Stimulated activated CD4-positive, alpha-beta T cell treated with anti-CD3 and anti-CD28 coated beads, Interleukin-4, amount 100 ng/mL, for 24 hours (primary cell): ENCODE measurements at places on chromosomes 7 and 10.
A peak's percentile ranks its signal among the peaks of the same experiment; 100 is the strongest.

GRCh38 chr10:103732339-103733044 is 122.9 kb downstream of the SH3PXD2A start:
- DNase-seq, result no peak

DNA sequence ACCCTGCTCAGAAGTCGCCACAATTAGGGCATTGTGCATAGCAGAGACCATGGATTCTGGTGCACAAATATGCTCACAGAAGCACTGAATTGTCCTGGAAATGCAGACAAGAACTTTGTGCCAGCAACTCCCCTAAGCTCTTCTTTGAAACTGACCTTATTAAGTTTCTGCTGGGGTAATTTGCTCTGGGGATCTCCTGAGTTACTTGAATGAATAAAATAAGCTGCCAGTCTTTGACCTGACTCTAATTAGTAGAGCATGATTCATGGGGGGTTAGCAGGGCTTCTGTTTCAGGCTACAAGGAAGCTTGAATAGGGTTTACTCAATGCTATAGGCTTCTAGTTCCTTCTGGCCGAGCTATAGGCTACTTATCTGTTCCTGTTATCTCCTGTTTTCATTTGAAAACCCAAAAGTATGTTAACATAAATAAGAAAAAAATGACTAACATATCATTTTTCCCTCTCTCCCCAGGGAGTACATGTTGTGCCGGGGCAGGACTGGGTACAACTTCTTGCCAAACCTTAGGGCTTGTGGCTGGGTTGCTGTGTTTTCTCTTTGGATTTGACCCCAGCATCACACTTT is 169.0 kb upstream of the TMEM229A start:
- no peak for DNase-seq

DNA sequence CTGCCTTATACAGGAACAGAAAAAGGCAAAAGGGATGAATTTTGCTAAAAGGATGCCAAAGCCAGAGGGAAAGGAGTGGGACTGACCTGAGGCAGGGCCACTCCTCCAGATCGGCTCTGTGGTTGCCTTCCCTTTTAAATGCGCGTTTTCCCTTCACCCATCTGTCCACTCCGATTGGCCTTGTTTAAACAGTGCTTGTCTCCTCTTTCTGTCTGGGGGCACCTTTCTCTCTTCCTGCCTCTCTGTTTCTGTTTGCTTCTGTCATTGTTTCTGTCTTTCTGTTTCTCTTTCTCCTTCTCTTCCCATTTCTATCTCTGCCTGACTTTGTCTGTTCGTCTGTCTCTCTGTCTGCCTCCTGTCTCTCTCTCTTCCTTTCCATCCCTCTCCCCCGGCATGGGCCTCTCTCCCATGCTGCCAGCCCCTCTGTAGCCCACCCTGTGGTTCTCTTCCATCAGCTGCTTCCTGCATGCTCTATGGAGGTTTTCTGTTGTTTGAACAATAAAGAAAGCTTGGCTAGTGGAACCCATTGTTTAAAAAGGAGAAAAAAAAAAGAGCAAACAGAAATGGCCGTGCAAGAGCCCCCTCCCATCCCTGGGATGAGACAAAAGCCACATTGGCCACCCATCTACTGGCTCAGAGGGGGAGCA is 29.5 kb upstream of the HSPB1 start:
- no peak for DNase-seq

- DNase-seq, result no peak
Observed at GRCh38 chr10:111104811-111105210, 28.0 kb downstream of the ADRA2A start.

GRCh38 chr10:125591886-125592285 is 91.1 kb downstream of the TEX36 start:
- no peak for DNase-seq

DNA sequence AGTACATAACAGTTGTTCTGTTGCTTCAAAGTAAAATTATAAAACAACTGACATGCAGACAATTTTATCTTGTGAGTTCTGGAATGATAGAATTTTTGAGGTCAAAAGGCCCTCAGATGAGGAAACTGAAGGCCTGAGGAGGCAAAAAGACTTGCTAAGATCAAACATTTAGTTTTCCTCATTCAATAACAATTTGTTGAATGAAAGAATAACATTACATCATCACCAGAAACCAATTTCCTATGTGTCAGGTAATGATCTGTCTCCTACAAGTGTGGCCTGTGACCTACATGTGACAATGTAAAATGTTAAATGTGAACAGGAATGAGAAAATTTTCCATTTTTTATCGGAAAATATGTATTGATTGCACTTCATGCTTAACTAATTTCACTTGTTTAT is 16.6 kb upstream of the ASB4 start:
- DNase-seq, result no peak

DNA sequence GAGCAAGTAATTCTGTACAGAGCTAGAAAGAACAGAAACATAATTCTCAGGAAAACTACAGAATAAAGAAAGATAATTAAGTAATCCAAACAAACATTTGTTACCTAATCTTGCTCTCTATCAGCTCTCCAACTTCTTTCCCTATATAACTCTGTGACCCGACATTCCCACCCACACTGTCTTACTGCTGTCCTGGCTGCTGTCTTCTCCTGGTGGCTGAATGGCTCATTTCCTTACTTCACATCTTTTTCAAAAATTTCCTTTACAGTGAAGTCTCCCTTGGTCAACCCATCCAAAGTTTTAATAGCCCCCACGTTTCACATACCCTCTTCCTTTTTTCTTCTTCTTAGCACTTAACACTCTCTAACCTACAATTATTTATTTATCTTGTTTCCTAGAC is 64.0 kb downstream of the HYCC1 start:
- no peak for DNase-seq

DNA sequence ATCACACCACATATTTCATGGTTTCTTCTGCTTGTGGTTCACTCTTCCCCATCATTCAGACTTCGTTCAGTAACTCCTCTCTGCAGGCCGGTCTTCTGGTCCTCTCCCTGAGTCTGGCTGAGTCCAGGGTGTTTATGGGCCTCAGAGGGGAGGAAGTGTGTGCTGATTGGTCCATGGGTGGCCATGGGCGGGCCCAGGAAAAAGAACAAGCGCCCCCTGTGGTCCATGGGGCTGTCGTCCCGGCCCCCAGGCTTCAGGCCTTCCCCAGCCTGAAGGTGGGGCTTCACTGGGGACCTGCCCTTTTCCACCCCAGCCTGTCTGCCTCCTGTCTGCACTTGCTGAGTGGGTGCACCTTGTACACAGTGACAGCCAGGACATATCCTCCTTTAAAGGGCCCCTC is 123.7 kb downstream of the VIPR2 start:
- no peak for DNase-seq

- DNase-seq, result peak; percentile 27
Observed at GRCh38 chr10:130138479-130138866, 2.3 kb downstream of the GLRX3 start.

DNA sequence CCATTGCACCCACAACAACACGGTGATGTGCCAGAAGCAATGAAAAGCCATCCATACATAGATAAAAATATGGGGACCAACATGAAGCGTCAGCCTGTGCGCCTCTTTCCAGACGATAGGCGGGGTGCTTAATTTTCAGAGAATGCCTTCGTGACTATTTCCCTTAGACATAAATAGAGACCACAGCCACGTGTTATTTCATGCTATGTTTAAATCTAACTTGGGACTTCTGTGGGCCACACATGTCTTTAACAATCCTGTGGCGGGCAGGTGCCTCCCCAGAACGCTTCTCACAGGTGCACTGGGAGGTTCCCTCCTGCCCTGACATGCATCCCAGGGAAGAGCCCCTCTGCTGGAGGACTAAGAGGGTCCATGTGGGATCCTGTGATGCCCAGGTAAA is 259.7 kb downstream of the ADARB2 start:
- DNase-seq, result no peak

DNA sequence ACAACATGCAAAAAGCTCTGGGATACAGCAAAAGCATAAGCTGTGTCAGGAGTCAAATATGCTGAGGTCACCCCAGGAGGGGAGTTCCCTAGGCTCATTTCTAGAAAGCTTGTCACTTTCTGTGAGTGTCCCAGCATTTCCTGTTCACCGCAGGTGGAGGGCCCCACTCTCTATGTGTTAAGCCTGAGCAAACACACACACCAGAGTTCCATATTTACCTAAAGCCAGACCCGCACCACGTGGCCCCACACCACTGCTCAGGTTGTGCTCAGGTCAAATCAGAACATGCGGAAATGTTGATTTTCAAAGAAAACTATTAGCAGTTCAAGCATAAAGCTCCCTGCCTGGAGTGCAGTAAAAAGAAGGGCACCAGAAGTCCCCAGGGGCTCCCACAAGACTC is 259.6 kb upstream of the PPP2R2D start:
- DNase-seq, result no peak

DNA sequence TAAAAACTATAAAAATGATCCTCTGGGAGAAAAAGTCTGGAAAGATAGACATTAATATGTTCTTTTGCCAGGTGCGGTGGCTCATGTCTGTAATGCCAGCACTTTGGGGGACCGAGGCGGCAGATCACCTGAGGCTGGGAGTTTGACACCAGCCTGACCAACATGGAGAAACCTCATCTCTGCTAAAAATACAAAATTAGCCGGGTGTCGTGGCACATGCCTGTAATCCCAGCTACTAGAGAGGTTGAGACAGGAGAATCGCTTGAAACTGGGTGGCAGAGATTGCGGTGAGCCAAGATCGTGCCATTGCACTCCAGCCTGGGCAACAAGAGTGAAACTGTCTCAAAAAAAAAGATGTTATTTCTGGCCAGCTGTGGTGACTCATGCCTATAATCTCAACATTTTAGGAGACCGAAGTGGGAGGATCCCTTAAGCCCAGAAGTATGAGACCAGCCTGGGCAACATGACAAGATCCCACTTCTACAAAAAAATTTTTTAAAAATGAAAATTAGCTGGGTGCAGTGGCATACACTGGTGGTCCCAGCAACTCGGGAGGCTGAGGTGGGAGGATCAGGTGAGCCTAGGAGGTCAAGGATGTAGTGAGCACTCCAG is 101.9 kb upstream of the LRRN3 start:
- DNase-seq, result no peak

- DNase-seq, result no peak
Observed at GRCh38 chr10:91759581-91759986, 38.6 kb upstream of the TNKS2 start.

DNA sequence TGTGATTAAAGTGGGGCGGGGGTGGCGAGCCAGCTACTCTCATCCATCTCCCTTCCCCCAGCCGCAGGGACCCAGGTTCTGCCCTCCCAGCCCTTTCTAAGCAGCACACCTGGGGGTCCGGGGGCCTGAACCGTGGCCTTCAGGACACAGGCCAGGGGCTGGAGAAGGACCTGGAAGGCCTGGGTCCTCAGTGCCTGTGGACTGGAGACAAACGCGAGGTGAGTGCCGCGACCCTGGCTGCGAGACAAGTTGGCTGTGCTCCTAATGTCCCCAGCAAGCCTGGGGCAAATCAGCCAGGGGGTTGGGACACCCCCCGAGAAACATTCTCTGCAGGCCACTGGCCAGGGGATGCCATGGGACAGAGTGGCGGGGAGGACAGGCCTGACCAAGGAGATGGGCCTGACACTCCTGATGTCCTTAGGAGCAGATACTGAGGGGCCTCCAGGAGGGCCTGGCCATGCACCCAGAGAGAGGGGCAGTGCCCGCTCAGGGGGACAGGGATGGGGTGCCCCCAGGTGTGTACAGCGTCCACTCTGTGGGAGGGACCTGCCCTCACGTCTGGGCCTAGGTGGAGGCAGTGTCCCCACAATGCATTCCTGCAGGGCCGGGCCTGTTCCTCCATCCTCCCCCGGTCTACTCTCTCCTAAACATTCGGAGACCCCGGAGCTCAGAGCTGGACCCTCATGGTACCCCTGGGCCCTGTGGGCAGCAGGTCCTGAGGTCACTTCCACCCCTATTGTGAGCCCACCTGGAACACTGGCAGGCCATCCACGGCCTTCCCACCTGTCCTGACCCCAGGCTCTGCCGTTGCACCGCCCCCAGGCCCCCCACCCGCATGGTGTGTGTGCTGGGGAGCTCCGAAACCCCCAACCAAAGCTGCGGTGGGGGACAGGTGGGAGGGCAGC is 13.1 kb downstream of the BRAT1 start:
- DNase-seq, result no peak

DNA sequence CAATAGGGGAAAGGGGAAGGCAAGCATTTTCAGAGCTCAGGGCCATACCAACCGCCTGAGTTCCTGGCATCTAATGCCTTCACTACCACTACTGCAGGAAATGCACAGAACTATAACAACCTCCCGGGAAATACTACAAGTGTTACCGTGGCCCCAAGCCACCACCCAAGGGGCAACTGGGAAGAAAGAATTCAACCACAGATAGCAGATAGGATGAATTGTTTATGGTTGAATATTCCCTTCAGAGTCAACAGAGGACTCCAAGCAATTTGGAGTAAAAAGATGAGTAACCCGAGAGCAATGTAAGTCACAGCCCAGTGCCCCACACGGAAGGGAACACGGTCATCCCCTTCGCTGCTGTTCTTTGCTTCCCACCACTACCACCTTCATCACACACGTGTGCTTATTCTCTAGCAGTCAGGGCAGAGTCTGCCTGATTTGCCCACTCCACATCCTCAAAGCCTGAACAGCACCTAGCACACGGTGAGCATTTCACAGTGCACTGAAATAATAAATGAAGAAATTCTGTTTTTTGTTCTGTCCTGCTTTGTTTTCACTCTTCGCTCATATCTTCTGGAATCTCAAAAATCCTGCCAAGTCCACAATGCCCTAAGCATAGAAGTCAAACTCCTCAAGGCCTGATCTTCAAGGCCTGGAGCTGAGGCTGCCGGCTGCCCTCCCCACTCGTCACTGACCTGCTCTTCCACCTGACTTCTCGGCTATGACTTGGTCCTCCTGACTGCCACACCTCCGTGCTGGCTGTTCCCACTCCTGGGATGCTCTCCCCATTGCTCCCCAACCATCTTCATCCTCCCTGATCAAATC is 221.1 kb downstream of the KCNMA1 start:
- DNase-seq, result no peak

DNA sequence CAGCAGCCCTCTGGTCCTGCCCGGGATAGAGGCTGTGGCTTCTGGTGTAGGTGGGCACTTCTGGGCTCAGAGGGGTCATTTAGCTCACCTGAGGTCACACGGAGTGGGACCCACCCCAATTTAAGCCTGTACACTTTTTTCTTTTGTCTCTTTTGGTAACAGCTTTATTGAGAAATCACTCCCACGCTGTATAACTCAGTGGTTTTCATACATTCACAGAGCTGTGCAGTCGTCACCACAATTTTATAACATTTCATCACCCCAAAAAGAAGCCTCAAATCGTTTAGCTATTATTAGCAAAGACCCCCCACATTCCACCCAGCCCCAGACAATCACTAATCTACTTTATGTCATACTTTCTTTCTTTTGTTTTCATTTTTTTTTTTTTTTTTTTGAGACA is 62.3 kb downstream of the LHPP start:
- no peak for DNase-seq

- no peak for DNase-seq
Observed at GRCh38 chr10:112313911-112314310, 30.7 kb downstream of the TECTB start.

- no peak for DNase-seq
Observed at GRCh38 chr7:20287317-20287716, 43.4 kb upstream of the ITGB8 start.

GRCh38 chr10:72184156-72184555 is 31.7 kb upstream of the ANAPC16 start:
- DNase-seq, result no peak

- DNase-seq, result no peak
Observed at GRCh38 chr10:29160150-29160617, 128.7 kb upstream of the LYZL1 start.
